ENCODE measurements at places on chromosomes 4 and X.
A peak's percentile ranks its signal among the peaks of the same experiment; 100 is the strongest.

DNA sequence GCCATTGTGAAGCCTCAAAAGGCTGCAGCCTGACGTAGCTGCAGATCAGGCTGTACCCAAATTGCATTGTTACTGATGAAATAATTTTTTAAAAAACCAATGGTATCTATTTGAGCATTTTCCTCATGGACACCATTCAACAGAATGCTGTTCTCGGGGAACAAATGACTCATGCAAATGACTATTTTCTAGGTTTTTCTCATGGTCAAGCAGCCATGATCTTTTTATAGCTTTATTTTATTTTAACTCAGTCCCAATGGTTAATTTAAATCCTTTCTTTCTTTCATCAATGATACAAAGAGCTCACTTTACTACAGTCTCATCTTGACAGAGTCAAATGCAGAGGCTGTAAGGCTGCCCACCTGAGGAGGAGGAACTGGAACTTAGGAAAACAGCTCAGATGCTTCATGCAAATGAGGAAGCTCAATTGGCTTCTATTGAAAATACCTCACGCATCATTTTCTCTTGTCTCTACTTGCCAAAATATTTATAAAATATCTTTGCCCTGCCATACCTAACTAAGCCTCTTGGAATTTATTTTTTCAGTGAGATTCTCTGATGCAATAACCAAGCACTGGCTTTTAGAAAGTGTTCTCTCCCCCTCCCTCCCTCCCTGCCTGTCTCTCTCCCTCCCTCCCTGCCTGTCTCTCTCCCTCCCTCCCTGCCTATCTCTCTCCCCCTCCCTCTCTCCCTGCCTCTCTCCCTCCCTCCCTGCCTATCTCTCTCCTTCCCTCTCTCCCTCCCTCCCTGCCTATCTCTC is 81.0 kb downstream of the SORBS2 start:
- DNase-seq, result no peak

GRCh38 chr4:39032218-39033085 is at the start of gene TMEM156:
TMEM156 (minus strand) TSS chr4:39032409; CDS start chr4:39032313, 96 bp downstream.
- DNase-seq, result peak; percentile 44

- DNase-seq, result no peak
Measured at GRCh38 chrX:10453945-10454344, 166.4 kb downstream of the MID1 start.

DNA sequence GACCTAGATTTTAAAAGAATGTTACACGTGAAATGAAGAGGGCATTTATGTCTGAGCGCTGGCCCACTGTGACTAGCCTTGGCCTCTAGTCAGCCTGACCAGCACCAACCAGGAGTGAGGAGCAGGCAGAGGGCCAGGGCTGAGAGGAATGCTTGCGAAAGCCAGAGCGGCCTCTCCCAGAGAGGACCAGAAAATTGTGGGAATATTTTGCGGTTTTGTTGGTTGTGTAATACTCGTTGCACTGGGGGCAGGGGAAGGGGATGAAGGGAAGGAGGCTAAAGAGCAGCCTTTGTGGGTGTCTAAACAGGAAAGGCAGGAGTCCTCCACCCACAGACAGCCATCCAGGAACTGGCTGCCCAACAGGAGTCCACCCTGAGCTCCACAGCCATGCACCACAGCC is 3.8 kb downstream of the GABRE start:
- DNase-seq, result no peak

GRCh38 chr4:119002476-119002875 is 113.8 kb downstream of the SYNPO2 start:
- DNase-seq, result no peak

DNA sequence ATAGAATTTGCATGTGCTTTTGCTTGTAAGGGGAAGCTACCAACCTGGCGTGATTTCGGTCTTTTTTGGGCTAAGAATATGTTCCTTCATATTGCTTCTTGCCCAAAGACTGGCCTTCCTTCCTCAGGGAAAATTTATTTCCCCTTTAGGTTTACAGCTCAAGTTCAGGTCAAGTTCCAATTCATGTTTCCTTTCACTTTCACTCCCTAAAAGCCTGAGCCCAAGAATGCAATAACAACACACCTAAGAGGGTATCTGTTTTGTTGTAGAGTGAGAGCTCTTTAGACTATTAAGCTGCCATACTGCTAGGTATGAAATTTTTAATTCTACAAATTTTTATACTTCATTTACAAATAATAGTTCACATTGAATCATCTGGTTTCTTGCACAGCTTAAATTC is 299.6 kb downstream of the TLL1 start:
- no peak for DNase-seq

DNA sequence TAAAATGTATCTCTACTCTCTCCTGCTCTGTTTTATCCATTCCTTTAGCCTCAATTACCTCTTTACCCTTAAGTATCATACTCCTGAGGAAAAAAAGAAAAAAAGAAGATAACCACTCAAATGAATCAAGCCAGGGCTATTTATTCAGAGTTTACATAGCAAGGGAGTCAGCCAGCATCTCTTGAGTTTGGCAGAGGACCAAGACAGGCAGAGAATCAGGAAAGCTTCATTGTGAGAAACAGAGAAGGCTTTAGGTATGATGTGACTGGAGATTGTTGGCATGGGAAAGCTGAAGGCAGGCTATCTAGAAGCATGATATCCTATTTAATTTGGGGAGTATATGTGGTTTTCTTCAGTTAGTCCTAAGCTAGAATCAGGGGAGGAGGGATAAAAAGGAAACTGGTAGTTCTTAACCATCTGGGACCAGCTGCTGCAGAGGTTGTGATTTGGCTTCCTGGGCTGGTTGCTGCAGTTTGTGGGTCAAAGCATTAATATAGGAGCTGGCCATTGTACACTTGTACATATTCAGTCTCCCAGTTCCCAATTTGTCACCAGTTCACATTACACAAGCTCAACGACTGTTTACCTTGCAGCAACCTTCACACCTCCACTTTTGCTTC is 11.2 kb downstream of the APELA start:
- DNase-seq, result no peak

GRCh38 chr4:56828784-56829535 is 7.5 kb upstream of the SPINK2 start:
- no peak for DNase-seq

GRCh38 chr4:169791527-169792156 is 33.9 kb upstream of the HPF1 start:
- peak; percentile 77 for DNase-seq

Measured in ACHN (cell line).